COR-L47 (cell line): ENCODE measurements at places on chromosomes 1 and 21.

- DNase-seq = no peak
Measured at GRCh38 chr1:55965981-55966461, 613.3 kb downstream of the PLPP3 start.

DNA sequence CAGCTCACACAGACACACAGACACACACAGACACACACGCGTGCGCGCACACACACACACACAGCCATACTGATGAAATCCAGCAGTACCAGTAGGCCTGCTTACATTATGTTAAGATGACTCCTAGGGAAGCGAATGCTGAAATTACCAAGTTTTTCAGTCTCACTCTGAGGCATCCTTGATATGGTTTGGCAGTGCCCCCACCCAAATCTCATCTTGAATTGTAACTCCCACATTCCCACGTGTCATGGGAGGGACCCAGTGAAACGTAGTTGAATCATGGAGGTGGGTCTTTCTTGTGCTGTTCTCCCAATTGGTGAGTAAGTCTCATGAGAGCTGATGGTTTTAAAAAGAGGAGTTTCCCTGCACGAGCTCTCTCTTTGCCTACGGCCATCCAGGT, 64.1 kb downstream of the TIAM1 start:
- no peak for DNase-seq

DNA sequence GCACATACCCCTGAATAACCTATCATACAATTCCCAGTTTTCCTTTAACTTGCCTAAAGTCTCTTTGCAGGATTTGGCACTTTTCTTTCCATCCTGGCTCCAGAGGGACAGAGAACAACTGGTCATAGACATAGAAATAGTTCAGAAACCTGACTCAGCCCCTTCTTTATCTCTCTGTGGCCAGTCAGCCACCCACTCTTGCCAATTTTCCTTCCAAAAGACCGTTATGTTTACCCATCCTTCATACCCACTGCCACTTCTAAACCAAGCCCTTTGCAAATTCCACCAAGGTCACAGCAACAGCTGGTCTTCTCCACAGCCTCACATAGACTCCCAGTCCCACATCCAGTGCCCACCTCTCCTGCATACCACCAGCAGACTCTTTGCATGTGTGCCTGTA, 127.2 kb upstream of the FGGY start:
- no peak for DNase-seq

GRCh38 chr1:184743062-184743756, 11.4 kb downstream of the EDEM3 start:
- no peak for DNase-seq

GRCh38 chr1:245226203-245226499, 71.4 kb downstream of the KIF26B start:
- no peak for DNase-seq

DNA sequence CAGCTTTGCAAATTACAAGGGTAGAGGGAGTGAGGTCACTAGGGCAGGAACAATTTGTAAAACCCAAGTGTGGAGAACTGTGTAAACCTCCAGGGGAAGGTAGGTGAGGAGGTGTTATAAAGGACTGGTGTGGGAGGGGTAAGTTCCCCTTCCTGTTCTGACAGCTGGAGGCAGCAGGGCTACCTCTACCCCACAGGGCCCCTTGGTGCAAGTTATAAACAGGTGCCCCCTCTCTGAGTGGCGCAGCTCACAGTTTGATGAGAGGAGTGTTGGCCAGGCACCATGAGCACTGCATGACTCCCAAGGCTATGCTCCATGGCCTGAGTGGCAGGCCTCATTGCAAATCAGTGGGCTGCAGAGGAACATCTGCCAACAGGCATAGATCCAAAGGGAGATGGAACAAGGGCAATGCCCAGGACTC, 41.0 kb downstream of the MFSD2A start:
- peak; percentile 92 for DNase-seq

DNA sequence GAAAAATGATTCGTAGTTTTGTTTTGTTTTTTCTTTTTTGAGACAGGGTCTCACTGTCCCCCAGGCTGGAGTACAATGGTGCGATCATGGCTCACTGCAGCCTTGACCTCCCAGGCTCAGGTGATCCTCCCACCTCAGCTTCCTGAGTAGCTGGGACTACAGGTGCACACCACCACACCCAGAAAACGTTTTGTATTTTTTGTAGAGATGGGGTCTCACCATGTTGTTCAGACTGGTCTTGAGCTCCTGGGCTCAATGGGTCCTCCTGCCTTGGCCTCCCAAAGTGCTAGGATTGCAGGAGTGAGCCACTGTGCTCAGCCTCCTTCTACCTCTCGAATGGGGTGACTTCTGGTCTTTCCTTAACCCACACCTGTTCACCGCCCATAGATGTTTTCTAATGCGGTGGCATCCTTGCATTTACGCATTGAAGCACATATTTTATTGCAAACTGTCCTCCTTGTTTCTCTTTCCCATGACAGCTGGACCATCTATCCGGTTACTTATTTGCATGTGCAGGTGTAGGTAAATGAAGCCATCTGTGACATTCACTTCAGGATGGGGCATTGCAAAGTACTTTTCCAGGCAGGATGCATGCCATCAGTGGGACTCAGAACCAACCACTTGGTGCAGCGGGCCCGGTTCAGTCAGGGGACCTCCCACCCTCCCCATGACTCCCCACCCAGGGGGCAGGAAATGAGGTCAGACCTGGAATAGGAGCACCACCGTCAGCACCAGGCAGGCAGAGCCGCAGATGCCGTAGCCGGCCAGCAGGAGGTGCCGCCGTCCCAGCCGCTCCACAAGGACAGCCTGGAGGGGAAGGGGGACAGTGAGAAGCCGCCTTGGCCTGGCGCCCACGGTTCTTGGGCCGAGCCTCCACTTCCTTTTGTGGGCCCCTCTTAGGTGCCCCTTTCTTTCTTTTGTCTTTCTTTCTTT, 16.5 kb downstream of the SLC2A7 start:
- DNase-seq = no peak

DNA sequence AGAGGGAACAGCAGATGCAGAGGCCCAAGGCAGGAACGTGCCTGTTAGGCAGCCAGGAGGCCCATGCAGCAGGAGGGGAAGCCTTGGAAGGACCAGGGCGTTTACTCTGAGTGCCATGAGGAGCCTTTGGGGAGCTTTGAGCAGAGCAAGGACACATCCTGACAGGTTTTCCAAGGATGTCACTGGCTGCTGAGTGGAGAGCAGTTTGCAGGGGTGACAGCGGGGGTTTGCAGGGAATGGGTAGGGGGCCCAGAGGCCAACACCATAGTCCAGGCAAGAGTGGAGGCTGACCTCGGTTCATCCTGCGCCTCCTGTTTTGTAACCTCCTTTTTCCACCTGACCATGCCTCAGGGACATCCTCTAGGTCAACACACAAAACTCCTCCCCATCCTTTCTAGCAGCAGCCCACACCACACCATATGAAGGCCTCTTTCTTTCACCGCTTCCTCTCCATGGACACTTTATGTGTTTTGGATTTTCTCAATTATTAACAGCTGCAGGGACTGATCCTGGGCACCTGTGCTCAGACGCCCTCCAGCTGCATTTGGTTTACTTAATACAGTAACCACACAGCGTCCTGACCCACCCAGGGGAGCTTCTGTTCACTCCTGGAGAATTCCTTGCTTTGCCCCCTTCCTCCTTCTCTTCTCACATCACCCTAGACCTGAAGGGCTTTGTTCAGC, 528.5 kb downstream of the MATN1 start:
- no peak for DNase-seq

DNA sequence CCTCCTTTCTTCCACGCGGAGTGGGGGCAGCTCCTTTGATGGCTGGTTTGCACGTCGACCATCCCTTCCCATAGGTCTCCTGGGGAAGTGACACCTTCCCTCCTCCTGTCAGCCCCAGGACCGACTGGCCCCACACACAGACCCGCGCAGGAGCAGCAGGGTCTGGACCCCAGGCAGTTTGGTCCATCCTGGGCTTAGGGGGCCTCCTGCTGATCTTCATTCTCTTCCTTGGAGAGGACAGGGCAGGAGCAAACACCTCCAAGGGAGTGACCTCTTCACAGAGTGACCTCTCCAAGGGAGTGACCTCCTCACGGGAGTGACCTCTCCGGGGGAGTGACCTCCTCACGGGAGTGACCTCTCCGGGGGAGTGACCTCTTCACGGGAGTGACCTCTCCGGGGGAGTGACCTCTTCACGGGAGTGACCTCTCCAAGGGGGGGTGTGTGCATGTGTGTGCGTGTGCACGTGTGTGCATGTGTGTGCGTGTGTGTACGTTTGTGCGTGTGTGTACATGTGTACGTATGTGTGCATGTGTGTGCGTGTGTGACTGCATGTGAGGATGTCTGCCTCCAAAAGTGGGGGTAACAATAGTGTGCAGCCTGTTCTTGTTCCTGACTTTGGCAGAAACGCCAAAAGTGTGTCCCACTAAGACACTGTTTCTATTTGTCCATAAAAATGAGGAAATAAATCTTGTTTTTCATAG, 29.8 kb downstream of the COL6A1 start:
- DNase-seq = no peak

- no peak for DNase-seq
Measured at GRCh38 chr1:115802416-115802815, 33.9 kb upstream of the CASQ2 start.

- peak; percentile 86 for DNase-seq
Measured at GRCh38 chr1:204730826-204731459, 45.4 kb upstream of the LRRN2 start.

DNA sequence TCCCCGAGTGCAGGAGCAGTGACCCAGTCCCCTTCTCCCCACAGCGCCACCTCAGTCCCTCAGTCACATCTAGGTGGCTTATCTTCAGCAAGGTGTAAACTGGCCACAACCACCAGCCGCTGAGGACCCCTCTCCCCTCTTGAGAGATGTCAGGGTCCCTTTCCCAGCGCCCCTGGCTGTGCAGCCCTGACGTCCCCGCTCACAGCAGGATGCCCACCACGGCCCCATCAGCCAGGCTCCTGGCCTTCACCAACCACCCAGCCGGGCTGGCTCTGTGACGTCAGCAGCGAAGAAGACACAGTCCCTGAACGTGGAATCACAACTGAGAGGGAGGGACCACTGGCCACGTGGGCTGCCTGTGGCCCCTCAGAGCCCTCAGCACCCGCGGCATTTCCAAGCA, 249.4 kb downstream of the NPHP4 start:
- DNase-seq = no peak

GRCh38 chr1:246907472-246907871, 24.3 kb downstream of the AHCTF1 start:
- peak; percentile 45 for DNase-seq

- no peak for DNase-seq
Measured at GRCh38 chr1:156910309-156910782, 10.1 kb upstream of the LRRC71 start.

DNA sequence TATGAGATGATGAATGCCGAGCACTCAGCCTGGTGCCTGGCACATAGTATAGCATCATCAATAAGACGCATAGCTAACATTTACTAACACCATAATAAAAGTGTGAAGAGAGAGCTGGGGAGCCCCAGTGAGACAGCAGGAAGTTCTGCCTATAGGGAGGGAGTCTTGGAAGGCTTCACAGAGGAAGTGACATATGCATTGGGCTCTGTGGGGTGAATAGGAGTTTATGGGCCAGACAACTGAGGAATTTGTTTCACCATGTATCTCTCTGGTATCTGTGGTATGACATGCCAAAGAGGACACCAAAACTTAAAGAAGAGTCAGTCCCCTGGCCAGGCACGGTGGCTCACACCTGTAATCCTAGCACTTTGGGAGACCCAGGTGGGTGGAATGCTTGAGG, 118.3 kb upstream of the TMEM51 start:
- DNase-seq = no peak

- DNase-seq = peak; percentile 9
Measured at GRCh38 chr21:33403128-33403785, at the start of gene IFNGR2. Gene IFNGR2 (plus strand): TSS chr21:33403413. CDS start chr21:33403544, 131 bp downstream.

DNA sequence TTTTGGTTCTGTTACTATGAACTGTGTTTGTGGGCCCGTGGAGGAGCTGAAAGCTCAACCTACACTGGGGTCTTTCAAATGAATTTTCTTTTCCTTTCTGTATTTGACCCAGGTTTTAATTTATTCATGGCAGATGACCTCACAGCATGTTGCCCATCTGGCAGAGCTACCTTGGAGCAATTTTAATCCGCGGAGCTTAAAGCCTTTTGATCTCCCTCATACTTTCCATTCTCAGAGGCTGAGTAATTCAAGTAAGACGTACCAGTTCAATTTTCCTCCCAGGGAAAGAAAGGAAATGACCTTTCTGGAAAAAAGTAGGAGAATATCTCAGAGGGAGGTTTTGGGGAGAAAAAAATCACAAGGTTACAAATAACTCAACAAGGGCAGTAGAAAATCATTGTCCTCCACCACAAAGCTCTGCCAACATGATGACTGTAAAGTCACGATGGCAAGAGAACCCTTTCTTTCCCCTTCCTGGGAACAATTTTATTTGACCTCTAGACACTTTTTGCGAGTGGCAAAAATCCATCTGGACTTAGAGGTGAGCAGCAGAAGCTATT, 21.6 kb upstream of the PCP4 start:
- no peak for DNase-seq

DNA sequence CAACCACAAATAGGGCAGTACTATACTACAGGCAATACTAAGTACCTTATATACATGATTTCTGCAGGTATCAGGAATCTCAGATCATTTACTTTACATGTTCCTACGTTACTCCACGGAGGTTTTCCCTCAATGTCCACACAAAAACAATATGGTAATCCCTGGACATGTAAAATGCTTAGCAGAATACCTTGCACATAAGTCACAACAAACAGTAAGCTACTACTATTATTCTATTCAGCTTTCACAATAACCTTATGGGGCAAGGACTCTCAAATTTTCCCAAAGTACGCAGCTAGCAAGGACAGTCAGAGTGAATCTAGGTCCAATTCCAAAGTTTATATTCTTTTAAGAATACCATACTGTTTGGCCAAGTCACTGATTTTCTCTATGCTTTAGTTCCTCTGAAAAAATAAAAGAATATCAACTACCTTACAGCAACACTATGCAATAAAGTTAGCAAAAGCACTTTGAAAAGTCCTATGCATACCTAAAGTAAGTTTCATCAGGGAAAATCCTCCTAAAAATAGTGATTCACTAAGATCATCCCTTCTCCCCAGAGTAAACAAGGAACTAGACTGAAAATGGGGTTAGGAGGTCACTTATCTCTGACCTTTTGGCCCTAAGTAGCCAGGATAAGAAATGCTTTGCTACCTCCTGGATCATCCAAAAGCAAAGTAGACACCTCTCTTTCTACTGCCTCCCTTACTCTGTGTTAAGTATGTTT, 67.4 kb downstream of the LUZP1 start:
- no peak for DNase-seq

GRCh38 chr21:41345934-41346685, 15.7 kb upstream of the MX2 start:
- DNase-seq = no peak

GRCh38 chr1:7470904-7471638, 300.0 kb upstream of the VAMP3 start:
- no peak for DNase-seq

GRCh38 chr1:14987829-14988603, 165.5 kb upstream of the TMEM51 start:
- no peak for DNase-seq
